Activated naive CD8-positive, alpha-beta T cell treated with anti-CD3 and anti-CD28 coated beads for 36 hours (primary cell): ENCODE measurements at places on chromosomes 7 and 10.

- DNase-seq: no peak
These were observed 206.3 kb upstream of the GRB10 start for GRCh38 chr7:50988988-50989387.

GRCh38 chr7:27442455-27442854 is 199.9 kb downstream of the EVX1 start:
- DNase-seq: no peak

- no peak for DNase-seq
These were observed 38.3 kb downstream of the PTTG1IP2 start for GRCh38 chr7:90507692-90508091.

- DNase-seq: no peak
These were observed 117.0 kb downstream of the MARCHF5 start for GRCh38 chr10:92408017-92408361.

- no peak for DNase-seq
These were observed 1.5 kb downstream of the PAX2 start for GRCh38 chr10:100746784-100747455.

GRCh38 chr7:28531291-28531690 is 119.0 kb downstream of the CREB5 start:
- DNase-seq: no peak

DNA sequence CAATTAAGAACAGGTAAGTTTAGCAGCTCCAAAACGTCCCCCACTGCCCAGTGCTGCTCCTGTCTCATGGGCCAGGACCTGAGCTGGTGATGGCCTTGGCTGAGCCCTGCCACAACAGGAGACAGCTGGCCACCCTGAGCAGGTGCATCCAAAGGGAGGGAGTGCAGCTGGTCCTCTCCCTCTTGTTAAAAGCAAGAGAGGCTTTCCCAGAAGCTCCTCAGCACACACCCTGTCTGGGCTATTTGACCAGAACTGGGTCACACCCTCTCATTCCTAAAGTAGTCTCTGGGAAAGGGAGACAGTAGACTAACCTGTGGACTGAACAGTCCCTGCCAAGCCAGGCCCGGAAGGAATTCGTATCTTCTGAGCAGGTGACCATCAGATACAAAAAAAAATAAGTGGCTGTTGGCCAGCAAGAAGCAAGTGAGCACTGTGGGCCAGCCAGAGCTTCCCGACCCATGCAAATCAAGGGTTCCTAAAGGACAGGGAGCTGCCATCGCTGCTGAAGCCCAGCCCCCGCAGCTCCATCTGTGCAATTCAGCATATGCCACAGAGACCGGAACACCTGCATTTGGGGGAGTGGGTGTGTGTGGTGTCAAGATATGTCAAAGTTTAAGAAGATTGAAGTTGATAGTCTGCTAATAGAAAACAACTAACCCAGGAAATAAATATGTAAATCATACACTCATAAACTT is 2.1 kb upstream of the TMEM72 start:
- no peak for DNase-seq
